Amniotic stem cell (primary cell): ENCODE measurements at places on chromosomes 3 and 15.

GRCh38 chr15:58438956-58439355 is 7.2 kb downstream of the LIPC start:
- no peak for DNase-seq

GRCh38 chr15:73751511-73751898 is 1.6 kb downstream of the INSYN1 start:
- DNase-seq = no peak

- DNase-seq = no peak
Observed at GRCh38 chr15:96583671-96584070, 253.2 kb downstream of the NR2F2 start.

DNA sequence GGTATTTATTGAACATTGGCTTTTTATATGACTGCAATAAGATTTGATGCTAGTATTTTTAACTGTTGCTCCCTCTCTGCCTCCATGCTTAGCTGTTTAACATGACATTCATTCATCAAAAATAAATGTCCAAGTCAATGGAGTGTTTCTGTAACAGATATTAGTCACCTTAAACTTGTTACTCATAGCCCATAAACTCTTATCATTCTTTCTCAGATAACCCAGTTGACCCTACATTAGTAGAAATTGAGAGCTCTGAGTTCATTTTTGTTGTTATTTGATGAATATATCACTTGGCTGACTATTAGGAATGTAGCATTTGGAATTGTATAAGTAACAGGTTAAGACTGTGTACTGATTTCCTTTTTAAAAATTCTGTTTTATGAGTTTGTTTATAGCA is 201.1 kb downstream of the UBE2E2 start:
- no peak for DNase-seq

DNA sequence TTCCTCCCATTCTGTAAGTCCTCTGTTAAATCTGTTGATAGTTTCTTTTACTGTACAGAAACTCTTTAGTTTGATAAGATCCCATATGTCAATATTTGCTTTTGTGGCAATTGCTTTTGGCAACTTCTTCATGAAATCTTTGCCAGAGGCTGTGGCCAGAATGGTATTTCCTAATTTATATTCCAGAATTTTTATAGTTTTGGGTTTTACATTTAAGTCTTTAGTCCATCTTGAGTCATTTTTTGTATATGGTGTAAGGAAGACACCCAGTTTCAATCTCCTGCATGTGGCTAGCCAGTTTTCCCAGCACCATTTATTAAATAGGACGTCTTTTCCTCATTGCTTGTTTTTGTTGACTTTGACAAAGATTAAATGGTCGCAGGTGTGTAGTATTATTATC is 372.4 kb upstream of the CADM2 start:
- no peak for DNase-seq

DNA sequence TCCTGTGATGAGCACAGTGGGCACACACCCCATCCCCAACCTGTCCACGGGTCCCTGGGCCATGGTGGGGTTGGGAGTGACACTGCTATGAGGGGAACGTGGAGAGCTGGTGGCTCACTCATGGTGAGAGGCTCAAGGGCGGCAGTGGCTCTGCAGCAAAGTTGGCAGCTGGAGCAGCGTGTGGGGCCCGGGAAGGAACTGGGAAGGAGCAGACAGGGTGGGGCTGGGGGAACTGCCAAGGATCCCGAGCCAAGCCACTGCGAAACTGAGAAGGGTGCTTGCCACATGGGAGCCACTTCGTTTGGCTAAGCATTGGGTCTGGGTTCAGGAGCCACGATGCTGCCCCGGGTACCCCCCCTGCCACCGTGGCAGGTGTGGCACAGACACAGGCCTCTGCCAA is 80.1 kb downstream of the SNRK start:
- no peak for DNase-seq

DNA sequence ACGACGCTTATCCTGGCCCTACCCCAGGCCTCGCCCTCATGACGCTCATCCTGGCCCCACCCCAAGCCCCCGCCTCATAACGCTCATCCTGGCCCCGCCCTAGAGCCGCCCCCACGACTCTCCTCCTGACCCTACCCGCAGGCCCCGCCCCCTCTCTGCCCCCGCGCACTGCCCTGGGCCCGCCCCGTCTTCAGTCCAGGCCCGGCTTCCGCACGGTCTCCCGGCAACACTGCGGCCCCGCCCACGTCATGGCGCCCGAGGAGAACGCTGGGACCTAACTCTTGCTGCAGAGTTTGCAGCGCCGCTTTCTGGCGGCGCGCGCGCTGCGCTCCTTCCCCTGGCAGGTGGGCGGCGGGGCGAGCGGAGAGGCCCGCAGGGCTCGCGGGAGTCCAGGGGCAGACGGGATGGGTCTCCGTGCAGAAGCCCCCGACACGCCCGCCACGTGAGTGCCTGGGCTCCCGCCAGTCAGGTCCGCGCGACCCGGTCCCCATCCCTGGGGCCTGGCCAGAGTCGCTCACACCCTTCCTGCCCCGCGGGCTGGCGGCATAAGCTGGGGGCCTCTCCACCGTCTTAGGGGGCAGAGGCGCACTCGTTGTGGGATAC is 52.5 kb upstream of the ROPN1B start:
- peak; percentile 89 for DNase-seq

DNA sequence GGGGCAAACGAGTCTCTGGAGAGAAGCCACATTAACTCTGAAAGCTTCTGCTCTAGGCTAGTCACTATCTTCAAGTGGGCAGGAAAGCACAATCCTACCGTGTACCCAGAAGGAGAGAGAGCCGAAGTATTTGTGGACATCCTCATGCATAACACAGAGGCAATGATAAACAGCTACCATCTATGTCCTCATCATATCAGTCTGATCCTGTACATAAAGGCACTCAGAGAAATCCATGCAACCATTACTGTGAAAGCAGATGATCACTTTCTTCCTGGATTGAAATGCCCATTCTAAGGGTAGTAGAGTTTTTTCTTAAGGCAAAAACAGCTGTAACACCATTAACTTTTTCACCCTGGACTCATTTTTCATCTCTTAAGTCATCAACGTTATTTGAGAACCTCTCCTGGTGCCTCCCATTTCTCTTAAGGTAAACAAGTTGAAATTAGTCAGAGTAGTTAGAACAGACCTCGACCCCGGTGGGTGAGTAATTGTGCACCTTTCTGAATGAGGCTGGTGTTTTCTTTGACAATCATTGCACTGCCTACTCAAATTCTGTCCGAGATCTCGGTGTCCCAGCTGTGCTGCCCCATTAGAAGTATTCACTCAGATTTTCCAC is 327.4 kb downstream of the SHQ1 start:
- DNase-seq = no peak

DNA sequence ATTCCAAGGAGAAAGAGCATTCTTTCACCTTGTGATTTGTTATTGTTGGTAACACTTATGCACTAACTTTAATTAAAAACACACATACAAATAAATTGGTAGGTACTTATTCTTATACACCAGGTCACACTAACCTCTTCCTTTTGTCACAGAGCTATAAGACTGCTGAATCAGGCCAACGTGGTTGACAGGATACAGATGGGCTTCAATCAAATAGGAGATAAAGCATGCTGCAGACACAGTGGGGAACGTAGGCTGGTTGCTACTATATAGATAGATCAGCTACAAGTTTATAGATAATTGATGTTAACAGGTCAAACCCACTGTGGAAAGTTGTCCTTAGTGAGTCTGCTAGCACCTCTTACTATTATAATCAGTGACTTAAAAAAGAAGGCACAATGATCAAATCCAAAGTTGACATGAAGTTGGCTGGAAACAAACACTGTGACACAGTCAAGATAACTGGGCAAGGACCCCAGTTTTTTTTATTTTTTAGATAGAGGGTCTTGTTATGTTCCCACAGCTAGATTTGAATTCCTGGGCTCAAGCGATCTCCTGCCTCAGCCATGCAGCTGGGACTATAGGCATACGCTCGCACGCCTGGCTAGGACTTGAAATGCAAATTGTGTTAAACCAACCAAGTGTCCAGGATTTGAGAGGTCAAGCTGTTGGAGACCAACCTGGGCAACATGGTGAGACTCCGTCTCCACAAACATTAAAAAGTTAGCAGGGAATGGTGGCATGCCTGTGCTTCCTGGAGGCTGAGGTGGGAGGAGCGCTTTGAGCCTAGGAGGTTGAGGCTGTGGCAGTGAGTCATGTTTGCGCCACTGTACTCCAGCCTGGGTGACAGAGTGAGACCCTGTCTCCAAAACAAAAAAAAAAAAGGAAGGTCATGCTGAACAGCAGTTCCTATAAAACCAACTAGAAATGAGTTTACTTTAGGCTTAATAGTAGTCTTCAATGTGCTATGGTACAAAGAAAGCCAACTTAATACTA is 97.9 kb upstream of the MEX3B start:
- no peak for DNase-seq

- DNase-seq = no peak
Observed at GRCh38 chr3:53616971-53617892, 122.8 kb downstream of the CACNA1D start.

DNA sequence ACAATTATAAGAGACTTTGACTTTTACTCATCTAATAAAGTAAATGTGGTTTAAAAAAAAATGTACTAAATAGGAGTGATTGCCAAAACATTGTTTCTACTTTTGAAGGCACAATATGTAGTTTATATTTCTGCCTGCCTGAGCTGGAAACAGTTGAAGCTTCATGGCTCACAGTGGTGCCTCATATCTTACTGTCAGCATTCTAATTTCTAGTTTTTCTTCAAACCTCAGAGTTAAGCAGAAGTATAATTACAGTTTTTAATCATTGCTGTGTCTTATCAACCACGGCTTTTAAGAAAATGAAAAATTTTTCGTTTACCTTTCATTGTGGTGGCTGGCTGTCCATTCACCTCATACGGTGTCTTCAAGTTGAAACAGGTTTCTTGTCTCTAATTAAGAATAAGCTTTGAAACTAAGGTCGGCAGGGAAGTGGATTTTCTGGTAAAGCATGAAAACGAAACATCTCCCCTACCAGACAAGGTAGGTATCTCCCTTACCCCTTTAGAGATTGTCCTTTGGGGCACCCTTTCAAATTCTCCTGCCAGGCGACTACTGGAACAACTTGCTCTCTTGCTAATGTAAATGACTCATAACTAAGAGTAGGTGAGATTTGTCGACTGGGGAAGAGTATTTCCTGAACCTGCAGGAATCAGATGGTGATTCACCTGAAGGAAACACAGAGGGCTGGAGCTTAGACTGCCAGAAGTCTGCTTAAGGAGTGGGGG is at the start of gene GPR87:
TSS of gene GPR87 (minus strand) at position 554 of the 725 bp plus-strand sequence. CDS start 16,720 bp downstream, outside the sequence.
- no peak for DNase-seq
